Panc1 (cell line): ENCODE measurements at places on chromosomes 5 and 9.

- no peak for DNase-seq
Measured at GRCh38 chr5:139178589-139178917, 19.6 kb downstream of the SIL1 start.

GRCh38 chr5:31924005-31924404 is 250.1 kb downstream of the GOLPH3 start:
- no peak for DNase-seq

DNA sequence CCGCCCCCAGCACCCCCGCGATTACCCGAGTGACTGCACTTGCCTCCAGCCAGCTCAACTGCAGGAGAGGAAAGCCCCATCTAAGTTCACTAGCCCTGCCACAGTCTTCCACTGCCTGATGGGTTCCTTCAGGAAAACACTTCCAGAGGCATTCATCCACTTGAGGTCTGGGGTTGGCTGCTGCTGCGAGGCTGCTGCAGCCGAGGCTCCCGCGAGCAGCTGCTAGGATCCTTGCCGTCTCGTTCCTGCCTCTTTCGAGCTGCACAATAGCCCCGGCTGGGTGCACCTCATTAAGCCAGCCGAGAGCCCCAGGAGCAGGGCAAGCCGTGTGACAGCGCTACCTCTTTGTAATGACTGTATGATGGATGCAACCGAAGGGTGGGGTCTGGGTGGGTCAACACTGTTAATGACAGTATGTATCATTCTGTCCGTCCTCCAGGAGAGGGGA is 24.2 kb upstream of the ELAVL2 start:
- no peak for DNase-seq

DNA sequence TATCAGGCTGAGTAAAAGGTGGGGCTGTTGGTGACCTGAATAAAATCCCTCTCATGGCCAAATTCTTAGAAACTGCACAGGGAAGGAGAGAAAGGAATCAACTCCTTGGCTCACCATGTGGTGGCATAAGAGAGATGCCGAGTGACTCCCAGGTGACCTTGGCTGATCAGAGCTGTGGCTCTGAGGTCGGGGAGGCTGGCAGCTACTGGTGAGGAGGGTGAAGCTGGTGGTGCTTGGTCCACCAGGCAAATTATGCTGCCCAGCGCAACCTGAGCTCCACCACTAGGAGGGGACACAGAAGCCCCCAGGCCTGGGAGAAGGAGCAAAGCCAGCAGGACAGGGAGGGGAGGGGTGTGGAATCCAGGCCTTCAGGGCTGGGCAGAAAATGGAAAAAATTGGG is 111.2 kb upstream of the IL12B start:
- DNase-seq, result no peak

GRCh38 chr5:18455521-18455920 is 821.3 kb downstream of the TAF11L14 start:
- no peak for DNase-seq

DNA sequence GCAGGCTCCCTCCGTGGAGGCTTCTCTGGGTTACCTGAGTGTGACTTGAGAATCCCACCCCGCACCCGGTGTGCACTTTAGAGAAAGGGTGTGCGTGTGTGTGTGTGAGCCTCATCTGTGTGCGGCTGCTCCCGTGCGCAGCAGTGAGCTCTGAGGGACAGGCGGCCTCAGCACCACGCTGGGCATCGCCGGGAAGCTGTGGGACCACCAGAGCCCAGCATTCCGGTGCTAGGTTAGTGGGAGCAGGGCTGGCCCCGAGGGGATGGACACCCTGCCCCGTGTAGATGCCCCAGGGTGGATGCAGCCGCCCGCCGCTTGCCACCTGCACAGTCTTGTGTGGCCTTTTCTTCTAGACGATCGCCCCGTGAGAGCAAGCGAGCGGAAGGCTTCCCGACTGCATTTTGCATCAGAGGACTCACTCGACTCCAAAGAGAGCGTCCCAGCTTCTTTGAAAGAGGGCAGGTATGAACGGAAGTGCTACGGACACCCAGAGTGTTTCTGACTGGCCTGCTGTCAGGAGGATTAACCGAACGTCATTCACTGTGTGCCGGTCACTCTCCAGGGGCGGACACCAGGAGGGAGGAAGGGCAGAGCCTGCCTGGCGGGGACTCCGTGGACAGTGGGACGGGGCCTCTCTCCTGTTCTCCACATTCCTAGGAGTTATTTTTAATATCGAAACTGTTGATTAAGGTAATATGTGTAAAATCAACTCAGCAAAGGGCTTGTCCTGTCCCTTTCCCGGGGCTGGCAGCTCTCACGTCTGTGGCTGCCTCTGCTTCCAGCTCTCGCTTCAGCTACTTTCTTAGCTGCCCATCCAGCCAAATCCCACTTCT is 12.2 kb downstream of the CEP72 start:
- DNase-seq, result no peak

- no peak for DNase-seq
Measured at GRCh38 chr5:82349652-82350051, 71.5 kb upstream of the RPS23 start.

- DNase-seq, result no peak
Measured at GRCh38 chr9:129863059-129863690, 27.9 kb downstream of the USP20 start.

DNA sequence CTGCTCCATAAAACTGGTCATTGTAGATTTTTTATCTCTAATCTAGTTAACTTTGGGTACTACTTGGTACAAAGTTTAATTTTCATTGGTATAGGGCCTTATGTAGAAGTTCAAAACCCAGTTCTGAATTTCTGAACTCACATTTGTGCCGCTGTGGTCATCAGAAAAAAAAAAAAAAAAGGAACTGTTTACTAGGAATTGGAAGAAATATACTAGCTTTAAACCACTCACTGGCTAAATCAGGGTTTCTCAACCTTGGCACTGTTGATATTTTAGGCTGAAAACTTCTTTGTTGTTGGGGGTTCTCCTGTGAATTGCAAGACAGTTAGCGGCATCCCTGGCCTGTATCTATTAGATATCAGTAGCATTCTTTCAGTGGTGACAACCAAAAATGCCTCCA is 4.1 kb upstream of the ZFYVE16 start:
- DNase-seq, result no peak

DNA sequence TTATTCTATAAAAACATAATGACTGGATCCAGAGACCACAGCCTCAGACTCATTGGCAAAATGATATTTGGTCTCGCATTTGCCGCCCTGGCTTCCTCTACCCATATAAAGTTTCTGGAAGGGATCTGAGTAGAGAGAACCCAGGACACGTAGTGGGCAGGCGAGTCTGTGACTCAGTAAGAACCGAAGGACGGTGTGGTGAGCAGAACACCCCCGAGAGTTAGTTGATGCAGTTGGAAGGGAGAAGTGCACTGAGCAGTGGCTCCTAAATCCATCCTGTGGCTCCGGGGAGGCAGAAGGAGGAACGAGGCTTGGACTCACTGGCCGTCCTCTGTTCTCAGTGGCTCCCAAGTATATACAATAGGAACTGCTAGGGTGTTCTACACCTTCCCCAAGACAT is 11.5 kb downstream of the SPRY4 start:
- no peak for DNase-seq

- no peak for DNase-seq
Measured at GRCh38 chr5:73654171-73654811, 28.3 kb downstream of the ARHGEF28 start.

DNA sequence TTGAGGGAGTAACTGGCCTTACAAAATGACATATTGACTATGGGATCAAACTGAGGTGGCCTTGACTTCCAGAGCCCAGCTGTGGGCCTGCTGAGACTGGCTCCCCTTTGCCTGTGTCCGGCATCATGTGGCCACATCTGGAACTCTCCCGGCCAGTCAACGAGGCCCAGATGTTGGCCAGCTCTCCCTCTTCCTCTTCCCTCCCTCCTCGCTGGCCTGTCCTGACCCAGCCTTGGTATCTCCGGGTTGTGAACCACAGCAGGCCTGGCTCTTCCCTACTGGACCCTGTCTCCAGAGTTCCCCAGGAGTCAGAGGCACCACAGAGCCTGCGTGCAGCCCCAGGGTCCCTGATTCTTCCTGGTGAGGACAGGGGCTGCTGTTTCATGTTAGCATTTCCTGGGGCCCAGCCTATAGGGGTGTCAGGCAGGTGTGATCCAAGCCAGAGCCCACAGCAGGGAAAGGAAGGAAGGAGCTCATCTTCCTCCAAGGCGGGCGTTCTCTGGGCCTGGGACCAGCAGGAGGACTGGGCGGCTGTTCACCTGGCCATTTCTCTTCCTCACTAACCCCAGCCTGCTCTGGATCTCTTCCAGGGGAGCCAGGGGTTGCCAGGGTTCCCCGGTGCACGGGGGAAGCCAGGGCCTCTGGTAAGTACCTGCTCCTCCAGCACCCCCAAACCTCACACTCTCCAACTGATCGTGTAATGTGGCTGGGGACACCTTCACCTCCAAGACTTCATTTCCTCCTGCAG is 81.2 kb downstream of the COL27A1 start:
- no peak for DNase-seq

GRCh38 chr5:55338810-55339243 is 31.0 kb downstream of the MTREX start:
- no peak for DNase-seq

GRCh38 chr9:89606049-89606623 is 1.3 kb downstream of the GADD45G start:
- no peak for DNase-seq

- no peak for DNase-seq
Measured at GRCh38 chr9:76323490-76323889, 70.7 kb downstream of the RFK start.

- DNase-seq, result no peak
Measured at GRCh38 chr5:98464737-98465330, 308.6 kb upstream of the RGMB start.

DNA sequence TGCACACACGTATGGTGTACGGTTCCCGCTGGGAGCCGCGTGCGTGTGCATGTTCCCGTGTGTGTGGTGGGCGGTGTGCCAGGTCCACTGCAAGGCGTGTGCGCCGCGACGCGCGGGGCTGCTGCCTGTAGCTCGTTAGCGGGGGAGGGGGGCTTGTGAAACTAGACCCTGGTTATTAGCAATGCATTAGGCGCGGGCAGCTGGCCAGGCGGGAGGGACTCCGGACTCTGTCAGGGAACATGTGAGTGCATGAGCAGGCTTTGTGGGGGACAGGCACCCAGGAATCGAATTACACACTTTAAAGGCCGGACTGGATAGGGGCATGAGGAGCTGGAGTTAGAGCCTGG is 32.2 kb upstream of the ENHO start:
- DNase-seq, result no peak

DNA sequence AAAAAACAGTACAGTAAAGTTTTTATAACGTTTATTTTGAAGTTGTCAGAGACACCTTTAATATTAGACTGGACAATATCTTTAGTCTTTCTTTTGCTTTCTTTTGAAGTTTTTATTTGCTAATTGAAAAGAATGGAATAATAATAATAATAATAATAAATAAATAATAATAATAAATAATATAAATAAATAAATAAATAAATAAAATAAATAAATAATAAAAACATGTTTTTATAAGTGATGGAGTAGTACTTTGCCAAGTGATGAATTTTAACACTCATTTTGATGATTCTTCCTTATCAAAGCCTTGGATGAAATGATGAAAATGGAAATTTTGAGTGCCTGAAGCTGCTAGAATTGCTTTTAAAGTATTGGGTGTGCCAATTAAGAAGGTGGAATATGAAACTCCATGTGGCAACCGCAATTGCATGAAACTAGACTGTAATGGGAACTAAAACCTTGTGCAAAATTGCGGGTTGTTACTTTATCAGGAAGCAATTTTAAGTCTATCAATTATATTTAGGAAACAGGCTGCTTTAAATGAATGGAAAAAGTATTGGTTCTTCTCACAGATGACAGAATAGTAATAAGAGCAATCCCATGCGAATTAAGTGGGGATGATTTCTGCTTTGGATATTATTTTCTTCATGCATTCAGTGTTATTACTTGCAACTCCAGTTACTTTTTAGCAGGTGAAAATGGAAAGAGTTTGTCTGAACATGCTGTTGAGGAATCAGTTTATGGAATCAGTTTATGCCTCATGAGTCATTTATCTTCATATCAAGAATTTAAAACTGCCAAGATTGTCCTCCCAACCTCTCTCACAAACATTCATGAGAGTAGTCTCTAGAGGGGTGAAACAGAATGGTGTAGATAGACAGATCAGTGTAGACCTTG is 4.6 kb downstream of the ANXA1 start:
- DNase-seq, result no peak

GRCh38 chr9:36218411-36218901 is 27.7 kb downstream of the CLTA start:
- no peak for DNase-seq

DNA sequence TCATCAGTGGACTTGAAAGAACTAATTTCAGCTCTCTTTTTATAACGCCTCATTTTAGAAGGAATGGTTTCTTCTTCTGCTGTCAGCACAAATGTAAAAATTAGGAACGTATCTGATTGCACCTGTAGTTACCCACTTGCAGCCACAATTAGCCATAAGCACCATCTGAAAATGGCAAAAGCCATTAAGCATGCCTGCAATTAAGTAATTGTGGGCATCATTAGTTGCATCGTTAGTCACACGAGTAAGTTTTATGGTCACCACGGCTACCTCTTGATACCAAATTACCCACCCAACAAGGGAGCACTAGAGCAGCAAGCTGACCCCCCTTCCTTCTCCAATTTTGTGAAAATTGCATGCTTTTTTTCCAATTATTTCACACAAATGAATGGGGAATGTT is 25.8 kb upstream of the SLC44A1 start:
- no peak for DNase-seq

- no peak for DNase-seq
Measured at GRCh38 chr5:52738095-52738506, 49.6 kb upstream of the ITGA1 start.

GRCh38 chr5:175254155-175254554 is 189.8 kb downstream of the DRD1 start:
- no peak for DNase-seq

- no peak for DNase-seq
Measured at GRCh38 chr5:80125022-80125961, 90.1 kb downstream of the THBS4 start.

DNA sequence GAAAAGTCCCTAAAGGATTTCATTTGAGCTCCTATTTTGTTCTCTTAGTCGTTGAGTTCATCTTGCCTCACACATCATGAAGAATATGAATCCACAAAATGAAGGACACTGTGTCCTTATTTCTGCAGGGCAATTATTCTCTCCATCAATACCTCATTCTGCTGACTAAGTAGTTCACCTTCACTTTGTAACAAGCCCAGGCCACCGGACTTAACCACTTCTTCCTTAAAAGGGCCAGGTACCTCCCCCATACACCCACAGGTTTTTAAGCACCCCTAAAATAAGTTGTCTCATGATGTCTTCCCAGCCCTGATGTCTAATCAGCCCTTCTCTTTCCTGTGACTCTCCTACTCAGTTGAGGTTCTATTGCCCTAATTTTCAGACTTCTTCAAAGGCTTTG is 67.1 kb upstream of the PLPP6 start:
- no peak for DNase-seq

DNA sequence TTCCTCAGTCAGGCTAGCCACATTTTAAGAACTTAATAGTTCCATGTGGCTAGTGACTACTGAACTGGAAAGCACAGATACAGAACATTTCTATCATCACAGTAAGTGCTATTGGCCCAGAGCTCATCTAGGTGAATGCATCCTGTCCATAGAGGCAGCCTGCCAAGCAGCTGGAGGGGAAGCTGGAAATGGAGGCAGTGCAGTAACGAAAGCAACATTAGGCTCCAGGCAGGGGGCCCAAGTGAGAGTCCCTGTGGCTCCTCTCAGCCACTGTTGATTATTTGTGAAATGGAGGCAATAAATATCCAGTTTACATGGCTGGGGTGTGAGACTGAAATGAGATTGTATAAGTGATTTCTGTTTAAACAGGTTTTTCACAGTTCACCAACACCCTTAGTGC is 227.2 kb upstream of the KLF9 start:
- DNase-seq, result no peak
